ENCODE measurements at places on chromosomes 5 and 9.

DNA sequence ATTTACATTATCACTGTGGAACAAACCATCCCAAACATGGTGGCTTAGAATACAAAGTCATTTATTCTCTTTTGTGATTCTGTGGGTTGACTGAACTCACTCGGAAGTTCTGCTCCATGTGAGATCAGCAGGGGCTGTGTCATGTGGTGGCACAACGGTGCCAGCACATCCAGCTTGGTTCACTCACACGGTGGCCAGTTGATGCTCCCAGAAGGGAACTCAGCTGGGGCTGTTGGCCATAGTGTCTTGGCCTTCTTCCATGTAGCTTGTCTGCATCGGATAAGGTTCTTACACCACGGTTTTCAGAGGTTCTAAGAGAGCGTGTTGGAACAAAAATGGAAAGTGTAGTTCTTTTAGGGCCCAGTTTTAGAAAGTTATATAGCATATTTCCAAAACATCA is 312.7 kb downstream of the DMRT2 start:
- DNase-seq, result no peak

GRCh38 chr5:156949424-156949823 is 13.6 kb downstream of the TIMD4 start:
- no peak for DNase-seq

GRCh38 chr5:111851631-111852548 is 94.9 kb upstream of the NREP start:
- DNase-seq, result no peak

DNA sequence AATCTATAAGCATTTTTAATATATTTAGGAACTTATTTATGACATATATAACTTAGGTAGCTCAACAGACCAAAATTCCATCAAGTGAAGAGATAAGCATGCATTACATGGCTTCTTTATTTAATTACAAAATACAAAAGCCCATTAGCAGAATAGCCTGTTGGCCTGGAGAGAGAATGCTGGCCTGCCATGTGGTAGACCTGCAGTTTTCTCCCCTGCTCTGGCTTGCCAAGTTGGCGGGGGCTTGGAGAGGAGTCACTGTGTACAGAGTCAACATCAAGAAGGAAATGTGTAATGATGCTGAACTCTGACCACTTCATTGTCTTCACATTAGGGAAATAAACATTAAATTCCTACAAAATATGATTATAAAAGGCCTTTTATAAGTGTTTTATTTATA is 69.8 kb upstream of the CNTLN start:
- DNase-seq, result no peak

DNA sequence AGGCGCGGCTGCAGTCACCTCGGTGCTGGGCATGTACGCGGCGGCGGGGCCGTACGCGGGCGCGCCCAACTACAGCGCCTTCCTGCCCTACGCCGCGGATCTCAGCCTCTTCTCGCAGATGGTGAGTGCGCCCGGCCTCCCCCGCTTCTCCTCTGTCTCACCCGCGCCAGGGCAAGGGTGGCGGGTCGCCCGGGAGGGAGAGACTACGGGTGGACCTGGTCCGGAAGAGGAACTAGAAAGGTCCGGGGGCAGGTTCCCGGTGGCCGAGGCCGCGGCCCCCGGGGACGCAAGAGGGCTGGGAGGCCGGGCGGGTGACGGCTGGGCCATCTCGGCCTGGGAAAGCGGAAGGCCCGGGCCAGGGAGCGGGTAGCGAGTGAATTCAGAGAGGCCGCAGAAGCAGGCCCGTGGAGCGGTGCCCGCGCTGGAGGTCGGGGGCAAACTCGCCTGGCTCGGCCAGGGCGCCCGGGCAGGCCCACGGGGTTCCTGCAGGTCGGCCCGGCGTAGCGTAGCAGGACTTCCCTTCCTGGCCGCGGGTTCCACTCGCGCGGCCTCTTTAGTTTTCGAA is 711 bp downstream of the IRX1 start:
- DNase-seq, result no peak

DNA sequence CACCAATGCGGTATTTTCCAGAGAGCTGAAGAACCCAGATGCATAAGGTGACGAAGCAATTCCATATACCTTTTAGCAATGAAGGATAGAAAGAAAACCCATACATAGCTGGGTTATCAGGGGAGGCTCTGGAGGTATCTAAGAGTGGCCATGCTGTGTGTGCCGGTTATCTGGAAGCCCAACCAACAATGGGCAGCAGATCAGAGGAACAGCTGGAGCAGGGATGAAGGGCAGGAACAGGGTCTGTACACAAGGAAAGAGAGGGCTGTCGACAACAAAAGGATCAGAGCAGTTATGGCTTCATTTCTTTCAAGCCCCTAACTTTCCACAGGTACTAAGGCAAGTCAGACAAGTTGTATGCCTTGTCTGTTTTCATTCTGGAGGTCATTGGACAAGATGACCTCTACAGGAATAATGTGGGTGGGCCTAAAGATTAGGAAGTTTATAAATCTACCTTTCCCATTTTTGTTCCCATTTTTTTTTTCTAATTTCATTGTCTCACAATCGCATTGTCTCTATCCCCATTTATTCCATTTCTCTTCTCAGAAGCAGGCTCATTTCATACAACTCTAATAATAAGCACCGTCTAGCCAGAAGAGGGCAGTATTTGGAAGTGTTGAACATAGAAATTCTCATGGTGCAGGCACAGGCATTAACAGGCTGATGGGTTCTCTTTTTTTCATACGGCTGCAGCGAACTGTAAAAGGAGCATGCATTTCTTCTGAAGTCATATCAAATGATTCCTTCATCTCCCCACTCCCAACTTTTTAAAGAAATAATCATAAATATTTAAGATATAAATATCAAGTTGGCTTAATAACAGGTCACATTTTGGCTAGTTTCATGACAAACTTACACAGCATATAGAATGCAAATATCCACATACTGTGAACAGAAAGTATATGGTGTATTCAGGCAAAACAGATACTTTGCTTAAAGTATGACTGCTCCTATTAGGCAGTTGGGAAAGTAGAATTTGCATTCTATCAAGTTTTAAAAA is 63.5 kb downstream of the ZNF474 start:
- DNase-seq, result no peak

- DNase-seq, result no peak
Observed at GRCh38 chr5:149072376-149072775, 9.5 kb upstream of the SH3TC2 start.

GRCh38 chr9:76539180-76539579 is 80.2 kb downstream of the GCNT1 start:
- no peak for DNase-seq

GRCh38 chr5:154370813-154371212 is 75.0 kb upstream of the SAP30L start:
- no peak for DNase-seq

DNA sequence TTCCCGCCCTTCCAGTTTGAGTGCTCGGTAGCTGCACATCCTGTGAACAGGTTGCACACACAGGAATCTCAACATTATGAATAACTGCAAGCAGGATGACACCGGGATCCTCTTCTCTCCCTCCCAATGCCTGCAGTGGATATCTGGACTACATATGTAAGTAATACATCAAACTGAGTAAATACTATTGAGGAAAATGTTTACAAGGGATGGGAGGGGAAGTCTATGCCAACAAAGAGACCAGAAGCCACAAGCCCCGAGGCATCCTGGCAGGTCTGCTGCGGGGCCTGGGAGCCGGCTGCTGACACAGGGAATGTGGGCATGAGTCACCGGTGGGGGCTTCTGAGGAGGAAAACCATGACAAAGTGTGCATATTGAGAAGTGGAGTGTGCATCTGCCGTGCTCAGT is 8.6 kb upstream of the ANKRD33B start:
- no peak for DNase-seq

GRCh38 chr9:34963552-34963951 is 5.5 kb downstream of the PHF24 start:
- no peak for DNase-seq

DNA sequence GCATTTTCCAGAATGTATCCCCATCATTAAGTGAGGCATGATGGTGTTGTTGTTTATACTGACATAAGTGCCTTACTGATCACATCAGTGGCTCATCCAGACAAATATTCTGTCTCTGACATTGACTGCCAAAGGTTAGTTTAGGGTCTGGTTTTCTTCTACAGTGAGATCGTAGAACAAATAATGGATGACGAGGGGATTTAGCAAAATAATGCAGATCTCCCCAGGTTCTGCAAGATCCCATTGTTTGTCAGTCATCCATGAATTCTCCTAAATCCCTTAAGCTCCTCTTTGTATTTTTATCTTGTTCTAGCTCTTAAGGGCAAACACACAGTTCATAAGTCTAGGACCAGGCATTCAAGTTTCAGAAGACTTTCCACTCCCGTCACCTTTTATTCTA is 93.1 kb upstream of the DHFR start:
- no peak for DNase-seq

DNA sequence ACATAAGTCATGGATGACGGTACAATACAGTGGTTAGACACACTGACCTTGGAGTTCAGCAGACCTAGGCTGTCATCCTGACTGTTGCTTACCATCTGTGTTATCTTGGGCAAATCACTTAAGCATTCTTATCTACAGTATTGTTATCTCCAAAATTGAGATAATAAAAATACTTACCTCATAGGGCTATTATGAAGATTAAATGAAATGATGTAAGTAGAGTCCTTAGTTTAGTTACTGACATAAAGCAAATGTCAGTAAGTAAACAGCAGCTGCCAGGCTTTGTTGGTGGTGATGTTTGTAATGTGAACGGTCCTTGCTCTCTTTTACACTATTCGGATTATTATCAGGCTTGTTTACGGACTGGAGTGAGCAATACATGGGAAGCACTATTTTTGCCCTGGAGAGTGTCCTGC is 107.3 kb upstream of the DPYSL3 start:
- DNase-seq, result no peak

- no peak for DNase-seq
Observed at GRCh38 chr5:1883925-1884677, 1.4 kb upstream of the IRX4 start.

- no peak for DNase-seq
Observed at GRCh38 chr9:68702493-68702892, 2.5 kb upstream of the PIP5K1B start.

DNA sequence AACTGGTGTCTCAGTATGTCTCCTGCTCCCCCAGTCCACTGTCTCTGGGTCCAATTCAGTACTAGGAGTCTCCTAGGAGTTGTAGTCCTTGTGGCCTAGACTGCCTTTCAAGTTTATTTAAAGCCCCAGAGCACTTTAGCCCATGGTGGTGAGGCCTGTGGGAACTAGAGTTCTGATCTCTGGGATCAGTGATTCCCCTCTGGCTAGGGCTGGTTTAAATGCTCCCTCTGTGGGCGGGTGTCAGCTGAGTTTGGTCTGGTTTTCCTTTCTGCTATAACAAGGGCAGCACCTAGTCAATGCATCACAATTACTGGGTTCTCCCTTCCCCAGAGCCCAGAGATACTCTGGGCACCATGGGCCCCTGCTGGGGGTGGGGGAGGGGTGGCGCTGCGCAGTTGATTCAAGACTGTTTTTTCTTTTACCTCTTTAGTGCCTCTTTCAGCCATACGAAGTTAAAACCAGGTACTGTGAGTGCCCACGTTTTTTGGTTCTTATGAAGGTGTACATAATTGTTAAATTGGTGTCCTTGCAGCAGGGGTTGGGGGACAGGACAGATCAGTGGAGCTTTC is 9.3 kb upstream of the SLC36A3 start:
- DNase-seq, result no peak

DNA sequence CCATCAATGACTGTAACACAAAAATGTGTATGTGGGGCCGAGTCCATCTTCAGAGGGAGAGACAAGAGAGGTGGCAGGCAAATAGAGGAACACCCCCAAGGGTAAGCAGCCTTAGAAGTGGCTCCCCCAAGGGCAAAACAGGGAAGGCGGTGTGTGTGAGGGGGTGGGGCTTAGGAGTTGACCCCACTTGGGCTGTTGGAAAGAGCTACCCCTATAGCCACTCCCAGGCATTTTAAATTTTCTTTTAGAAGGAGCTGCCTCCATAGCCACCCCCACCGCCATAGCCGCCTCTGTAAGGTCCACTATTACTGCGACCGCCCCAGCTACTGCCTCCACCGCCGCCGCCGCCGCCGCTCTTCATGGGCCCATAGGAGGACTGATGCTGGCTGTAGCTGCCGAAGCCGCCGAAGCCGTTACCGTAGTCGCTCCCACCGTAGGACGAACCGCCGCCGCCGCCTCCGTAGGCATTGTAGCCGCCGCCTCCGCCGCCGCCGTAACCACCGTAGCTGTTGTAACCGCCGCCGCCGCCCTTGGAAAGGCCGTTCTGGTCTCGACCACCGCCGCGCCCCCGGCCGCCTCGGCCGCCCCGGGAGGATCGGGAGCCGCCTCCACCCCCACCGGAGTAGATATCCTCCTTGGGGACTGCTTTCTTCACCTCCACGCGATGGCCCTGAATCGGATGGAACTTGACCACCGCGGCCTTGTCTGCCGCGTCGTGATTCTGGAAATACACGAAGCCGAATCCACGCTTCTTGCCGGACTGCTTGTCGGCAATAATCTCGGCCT is 1.1 kb downstream of the HNRNPA0 start:
- no peak for DNase-seq
